ENCODE measurements at places on chromosomes 2 and 18.

DNA sequence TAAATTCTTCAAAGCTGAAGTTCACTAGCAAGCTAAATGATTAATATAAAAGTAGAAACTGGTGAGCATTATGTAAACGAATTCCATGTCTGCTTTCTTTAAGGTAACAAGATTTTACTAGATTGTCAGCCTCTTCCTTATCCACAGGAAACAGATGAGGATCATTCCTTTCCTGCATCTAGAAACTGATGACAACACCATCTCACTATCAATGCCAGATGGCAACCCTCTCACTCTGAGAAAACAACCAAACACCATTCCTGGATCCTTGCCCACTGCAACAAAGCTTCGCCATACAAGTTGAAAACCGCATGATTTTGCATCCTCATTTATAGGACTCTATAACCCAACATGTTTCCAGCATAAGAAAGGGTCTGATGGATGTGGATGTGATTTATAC lies 122.9 kb downstream of the ZNF521 start:
- DNase-seq, result no peak

GRCh38 chr18:45050712-45051601 lies 370.3 kb downstream of the SETBP1 start:
- no peak for DNase-seq

DNA sequence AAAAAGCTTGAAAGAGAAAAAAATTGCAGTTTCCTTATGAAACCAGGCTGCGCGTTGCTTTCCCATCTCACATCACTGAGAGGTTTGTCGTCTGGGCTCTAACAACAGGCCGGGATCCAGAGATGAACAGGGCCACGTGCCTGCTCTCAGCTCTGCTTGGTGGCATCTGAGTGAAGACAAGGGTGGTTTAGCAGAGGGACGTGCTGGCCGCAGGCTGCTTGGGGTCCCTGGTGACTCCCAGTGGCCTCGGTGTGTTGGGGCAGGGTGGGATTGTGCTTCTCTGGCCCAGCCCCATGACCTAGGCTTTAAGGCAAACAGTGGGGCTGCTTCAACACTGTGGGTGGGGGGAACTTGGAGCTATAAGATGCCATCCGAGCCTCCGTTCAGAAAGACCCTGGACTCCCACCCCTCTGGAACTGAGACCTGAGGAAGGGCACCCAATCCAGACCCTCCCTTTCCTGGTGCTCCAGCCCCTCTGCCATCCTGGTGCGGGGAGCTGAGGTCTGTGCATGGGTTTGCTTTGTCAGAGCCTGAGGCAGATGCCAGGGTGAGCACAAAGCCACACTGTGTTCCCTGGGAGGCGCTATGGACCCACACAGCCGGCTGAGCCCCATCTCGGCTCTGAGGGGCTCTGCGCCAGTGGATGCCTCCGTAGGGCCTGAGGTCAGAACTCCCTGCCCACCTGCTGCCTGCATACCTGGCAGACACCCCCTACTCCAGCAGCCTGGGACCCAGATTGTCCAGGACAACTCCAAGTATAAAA lies 18.4 kb upstream of the HPCAL1 start:
- no peak for DNase-seq

DNA sequence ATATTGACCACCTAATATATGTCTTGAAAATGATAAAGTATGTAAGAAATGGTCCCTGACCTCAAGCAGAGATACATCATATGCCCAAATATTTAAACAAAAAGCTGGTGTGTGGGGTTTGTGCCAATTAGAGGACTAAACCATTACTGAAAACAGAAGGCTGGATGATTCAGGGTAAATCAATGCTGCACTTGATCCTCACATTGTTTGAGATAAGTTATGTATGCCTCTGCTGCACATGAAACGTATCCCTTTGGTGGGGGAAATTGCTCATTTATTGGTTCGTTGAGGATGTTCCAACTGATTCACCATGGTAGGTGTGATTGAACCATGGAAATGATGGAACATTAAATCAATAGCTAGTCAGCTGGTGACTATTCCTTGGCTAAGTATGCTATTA lies 24.7 kb upstream of the DARS1 start:
- no peak for DNase-seq

GRCh38 chr2:145029873-145030272 lies 510.0 kb upstream of the ZEB2 start:
- no peak for DNase-seq

DNA sequence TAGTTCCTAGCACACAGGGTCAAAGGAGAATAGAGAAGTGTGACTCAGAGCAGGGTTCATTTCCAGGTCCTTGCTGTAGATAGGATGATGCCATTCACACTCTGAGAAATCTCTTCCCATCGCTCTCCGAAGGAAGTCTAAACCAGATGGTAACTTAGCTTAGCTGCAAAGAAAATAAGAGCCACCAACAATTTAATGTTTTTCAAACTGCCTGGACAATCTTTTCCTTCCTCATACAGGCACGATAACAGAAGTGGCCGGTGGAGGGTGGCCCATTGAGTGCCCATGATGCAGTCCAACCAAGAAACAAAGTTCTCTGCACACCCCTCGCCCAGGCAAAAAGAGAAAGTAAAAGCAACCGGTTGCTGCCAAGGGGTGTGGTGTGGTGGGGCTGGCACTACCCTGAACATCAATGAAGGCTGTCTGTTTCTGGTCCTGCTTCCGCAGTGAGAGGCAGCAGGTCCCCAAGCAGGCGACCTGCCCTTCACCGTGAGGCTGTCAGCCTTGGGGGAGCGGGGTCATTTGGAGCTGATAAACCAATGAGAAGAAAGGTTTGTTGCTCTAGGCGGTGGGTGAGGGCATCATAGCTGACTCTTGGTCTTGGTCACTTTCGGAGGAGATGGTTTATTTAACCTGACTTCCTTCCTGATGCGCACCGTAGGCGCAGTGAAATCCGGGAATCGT lies 105.6 kb upstream of the CD302 start:
- DNase-seq, result no peak

GRCh38 chr2:11499081-11499743 lies 33.3 kb upstream of the E2F6 start:
- DNase-seq, result peak; percentile 64

GRCh38 chr2:231701456-231702373 lies 6.6 kb upstream of the PTMA start:
- DNase-seq, result no peak

GRCh38 chr2:192122946-192123345 lies 71.8 kb downstream of the TMEFF2 start:
- DNase-seq, result no peak

DNA sequence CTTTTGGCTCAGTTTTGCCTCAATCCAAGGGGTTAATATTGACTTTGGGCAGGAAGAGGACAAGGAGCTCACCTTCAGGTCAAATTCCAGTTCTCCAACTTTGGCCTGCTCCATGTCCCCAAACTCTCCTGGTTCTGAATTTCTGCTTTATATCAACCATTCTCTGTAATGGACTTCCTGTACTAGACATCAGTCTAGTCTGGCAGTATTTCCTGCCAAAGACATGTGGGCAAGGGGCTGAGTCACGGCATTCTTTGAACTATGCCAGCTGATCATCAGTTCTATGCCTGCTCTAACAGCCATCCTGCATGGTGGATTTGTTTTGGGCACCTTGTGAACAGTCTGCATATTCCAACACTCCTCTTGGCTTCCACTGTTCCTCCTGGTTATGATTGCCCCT lies 199.4 kb downstream of the ZEB2 start:
- DNase-seq, result no peak

DNA sequence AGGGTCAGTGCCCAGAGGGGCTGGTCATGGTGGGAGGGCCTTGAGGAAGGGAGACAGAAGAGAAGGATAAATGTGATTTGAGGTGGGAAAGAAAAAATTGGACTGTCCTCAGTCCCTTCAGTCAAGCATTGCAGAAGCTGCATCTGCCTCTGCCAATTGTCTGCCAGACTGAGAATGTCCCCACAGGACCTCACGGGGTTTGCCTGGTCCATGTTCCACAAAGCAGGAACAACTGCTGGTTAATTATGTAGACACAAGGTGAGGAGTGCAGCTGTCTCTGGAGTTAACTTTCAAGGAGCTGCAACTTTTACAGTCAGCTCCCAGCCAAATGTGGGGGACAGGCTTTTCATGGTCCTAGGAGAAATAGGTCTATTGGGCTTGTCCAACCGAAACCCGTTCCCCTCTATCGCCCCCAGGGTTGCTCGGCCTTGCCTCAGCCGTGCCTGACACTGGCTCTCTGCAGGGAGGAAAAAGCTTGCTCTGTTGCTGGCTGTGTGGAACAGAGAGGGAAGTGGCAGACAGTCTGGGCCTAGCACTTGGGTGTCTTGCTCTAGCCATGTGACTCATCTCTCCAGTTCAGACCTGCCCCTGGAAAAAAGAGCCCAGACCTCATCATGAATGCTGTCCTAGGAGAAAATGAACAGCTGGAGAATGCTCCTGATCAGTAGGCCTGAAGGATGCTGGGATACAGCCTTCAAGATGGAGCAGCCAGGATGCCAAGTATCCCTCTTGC lies 31.1 kb upstream of the PAX8 start:
- DNase-seq, result peak; percentile 34

DNA sequence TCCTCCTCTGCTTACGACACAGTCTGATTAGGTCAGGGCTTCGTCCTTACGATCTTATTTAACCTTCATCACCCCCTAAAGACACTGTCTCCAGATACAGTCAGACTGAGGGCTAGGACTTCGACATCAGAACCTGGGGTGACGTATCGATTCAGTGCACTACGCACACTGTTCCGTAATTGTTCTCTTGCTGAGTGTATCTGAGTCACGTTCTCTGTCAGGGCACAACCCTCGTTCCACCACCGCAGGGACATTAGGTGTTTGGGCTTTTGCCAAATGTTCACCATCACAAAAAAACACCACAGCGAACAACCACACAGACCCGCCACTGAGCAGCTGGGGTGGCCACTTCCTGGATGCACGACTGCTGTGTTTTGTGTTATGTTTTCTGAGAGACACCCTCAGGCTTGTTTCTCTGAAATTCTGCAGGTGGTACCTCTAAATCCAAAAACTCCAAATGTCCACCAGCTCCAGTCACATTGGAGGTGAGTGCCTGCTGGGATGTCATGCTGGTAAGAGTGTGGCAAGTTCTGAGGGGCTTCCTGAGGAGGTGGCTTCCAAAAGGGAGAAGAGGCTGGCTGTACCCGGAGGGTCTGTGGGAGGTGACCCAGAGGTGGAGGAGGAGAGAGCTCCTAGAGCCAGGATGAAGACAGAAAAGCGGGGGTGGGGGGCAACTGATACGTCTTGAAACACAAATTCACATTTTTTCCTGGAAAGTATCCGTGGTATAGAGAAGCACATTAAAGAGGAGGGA lies 66.6 kb downstream of the ADNP2 start:
- no peak for DNase-seq

DNA sequence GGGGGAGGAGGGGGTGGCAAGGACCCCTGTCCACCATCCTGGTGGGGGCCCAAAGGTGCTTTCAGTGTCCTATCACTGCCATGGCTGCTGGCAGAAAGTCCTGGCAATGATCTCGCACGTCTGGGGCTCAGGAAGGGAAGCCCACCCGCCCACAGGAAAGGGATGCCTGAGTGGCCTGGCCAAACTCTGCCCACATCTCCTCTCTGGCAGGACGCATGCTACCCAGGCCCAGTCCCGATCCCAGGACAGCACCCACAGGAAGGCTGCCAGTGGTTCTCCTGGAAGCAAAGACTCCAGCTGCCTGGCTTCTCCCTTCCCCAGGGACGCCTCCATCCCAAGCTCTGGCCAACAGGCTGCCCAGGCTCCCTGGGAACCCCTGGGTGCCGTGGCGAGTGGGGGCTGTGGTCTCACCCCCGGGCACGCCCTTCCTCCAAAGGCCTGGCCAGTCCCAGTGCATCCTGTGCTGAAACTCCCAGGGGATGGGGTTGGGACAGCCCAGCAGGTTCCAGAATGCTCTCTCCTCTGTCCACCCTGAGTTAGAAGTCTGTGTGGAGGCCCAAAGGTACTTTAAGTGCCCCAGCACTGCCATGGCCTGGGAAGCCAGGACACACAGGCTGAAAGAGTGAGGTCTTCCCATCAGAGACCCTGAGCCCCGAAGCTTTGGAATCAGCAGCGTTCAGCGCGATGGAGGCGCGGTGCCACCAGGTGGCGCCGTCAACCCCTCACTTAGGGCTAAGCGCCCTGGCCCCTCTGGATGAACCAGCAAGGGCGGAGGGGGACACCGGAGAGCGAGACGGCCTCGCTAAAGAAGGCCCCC lies 29.8 kb upstream of the TAF1B start:
- DNase-seq, result peak; percentile 68

GRCh38 chr2:65626831-65627230 lies 194.4 kb upstream of the SPRED2 start:
- DNase-seq, result no peak

DNA sequence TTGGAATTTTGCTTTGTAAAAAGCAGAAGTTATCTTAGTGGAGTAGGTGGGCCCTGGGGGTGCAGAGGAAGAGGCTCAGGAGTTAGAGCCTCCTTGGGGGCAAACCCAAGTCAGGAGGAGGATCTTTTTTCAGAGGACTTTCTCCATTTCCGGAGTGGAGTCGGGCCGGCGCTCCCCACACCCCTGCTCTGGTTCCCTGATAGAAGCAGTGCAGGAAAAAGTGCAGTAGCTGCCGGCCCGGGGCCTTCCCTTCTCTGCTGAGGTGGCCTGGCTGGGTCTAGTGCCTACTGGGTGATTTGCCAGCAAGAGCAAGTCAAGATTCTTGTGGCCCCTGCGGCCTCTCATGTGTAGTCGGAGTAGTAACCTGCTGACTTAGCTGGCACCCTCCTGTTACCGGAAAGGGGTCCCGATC lies 124.2 kb upstream of the HS6ST1 start:
- DNase-seq, result no peak

- DNase-seq, result no peak
Measured at GRCh38 chr18:4758980-4759379, 303.9 kb upstream of the DLGAP1 start.

DNA sequence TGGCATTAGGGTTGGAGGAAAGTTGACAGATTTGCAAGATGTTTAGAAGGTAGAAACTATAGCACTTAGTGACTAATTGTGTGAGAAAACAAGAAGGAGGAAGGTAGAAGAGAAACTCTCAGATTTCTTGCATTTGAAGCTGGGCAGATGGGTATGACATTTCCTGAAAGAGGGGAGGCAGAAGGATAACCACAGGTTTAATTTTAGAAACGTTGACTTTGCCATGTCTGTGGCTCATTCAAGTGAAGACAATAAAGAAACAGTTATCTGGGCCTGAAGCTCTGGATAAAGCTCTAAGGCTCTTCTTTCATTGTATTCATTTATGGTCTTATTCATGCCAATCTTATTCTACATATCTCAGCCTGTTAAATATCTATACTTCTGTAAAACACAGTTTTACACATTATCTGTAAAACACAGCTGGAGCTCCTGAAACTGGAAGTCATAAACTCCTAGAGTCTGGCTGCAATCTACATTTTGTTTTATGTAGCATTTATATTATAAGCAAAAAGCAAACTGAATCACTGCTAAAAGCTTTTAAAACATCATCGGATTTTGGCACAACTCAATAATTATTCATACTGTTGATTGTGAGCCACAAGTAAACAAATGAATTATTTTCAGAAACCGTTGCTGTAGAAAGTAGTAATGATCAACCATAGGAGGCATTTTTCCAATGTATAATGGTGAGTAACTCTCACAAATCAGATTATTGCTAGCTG lies 138.5 kb downstream of the RIT2 start:
- DNase-seq, result peak; percentile 13

Measured in NCI-H146 (cell line).